Fibroblast of skin of back (primary cell): ENCODE measurements at places on chromosomes 3 and 15.

GRCh38 chr15:66760968-66761725 lies 59.1 kb downstream of the SMAD6 start:
- DNase-seq: no peak

DNA sequence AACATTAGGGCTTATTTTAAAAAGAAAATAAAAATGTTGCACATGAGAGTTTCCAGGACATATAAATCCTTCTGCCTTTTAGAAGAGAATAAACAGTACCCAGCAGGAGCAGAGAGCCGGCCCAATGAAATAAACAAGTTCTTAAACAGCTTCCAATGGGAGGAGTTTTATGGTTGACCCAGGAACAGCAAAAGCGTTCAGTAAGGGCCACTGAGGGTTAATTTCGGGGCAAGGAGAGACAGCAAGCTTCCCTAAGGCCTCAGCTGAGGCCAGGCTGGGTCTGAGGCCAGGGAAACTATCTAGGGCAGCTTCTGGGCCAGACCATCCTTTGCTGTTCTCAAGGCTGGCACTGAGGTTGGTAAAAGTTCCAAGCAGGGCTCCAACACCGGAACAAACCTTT lies 3.4 kb downstream of the PDZRN3 start:
- no peak for DNase-seq

- no peak for DNase-seq
Observed at GRCh38 chr3:191294291-191294690, 34.9 kb upstream of the CCDC50 start.

DNA sequence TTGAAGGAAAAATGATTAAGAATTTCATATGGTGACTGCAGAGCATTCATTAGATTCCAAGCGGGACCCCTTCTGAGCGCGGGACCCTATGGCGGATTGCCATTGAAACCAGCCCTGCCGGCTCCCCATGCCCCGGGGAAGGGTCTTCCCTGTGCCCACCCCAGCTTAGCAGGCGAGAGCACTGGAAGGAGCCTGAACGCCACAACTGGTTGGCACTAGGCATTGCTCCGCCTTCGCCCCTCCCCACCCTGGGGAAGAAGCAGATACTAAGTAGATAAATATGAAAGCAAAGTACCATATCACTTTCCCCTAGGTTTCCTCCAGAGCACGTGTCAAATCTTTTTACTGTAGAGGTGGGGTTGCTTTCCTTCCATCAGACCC lies 70.7 kb downstream of the CYP19A1 start:
- DNase-seq: no peak

DNA sequence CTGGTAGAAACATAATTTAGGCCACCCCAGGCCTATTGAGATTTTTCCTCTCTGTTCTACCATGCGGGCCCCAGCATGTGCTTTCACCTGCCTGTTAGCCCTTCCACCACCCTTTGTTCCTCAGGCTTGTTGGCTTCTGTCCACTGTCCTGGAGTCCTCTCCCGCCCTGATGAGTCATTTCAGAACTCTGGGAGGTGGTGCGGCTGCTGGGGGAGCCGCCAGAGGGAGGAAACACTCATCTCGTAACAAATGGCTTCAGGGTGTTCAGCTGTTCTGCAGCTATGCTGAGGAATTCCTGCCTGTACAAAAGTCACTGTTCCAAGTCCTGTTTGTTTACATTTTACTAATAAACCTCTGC lies 36.3 kb downstream of the LRTM1 start:
- DNase-seq: peak; percentile 98

GRCh38 chr3:36650271-36650671 lies 114.1 kb downstream of the DCLK3 start:
- peak; percentile 91 for DNase-seq

DNA sequence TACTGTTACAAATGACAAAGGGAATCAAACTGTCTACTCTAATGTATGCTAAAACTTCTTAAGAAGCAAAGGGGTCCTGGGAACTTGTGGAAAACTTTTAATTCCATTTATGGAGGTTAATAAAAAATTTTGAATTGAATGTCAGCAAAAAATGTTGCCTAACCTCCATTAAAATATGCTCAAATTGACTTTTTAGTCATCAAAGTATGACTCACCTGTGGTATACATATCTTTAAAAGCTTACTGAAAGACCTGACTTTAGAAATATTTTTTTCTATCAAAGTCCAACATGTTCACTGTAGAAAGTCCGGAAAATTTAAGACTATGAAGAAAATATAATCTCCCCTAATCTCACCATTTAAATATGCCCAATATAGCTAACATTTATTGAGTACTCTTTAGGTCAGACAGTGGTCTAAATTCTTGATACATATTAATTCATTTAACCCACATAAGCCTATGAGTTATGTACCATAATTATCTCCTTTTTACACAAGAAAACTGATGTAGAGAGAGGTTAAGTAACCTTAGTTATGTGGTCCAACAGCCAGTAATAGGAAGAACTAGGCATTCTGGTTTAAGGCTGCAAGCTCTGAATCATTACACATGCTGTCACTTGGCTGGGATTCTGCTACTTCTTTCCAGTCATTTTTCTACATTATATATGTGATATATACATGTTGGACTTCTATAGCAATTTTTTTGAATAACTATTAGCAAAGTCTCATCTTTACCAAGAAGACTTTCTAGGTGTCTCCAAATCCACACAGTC lies 83.6 kb downstream of the PDZRN3 start:
- peak; percentile 49 for DNase-seq

GRCh38 chr3:9185701-9186100 lies 63.7 kb downstream of the SRGAP3 start:
- DNase-seq: no peak

- no peak for DNase-seq
Observed at GRCh38 chr3:48275287-48276027, 34.6 kb downstream of the ZNF589 start.

- no peak for DNase-seq
Observed at GRCh38 chr3:81311321-81311720, 450.1 kb downstream of the GBE1 start.

DNA sequence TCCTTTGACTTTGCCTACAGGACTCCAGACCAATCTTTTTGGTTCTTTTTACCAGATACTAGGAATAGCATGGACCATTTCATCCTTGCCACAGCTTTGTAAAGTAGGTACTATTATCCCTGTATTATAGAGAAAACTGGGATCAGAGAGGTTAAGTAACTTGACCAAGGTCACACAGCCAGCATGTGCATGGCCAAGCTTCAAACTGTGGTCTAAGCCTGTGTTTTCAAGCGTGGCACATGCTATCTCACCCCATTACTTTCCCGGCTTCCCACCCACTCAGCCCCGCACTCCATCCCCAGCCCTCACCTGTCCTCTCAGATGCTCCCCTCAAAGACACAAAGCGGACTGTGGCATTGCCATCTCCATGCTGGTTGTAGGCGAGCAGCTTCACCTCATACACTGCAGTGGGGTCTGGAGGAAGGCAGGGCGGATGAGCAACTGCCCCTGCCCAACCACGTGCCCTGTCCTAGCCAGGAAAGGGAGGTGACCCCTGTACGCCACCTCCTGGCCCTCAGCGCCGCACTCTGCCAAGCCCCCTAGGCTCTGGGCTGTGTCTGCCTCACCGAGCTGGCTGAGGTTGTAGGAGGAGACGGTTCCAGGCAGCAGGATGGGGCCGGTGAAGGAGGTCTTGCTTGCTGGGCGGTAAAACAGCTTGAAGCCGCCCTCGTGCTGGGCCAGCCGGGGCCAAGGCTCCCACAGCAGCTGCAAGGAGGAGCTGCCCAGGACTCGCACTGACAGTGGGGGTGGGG lies 25.7 kb downstream of the RNU5B-1 start:
- no peak for DNase-seq

DNA sequence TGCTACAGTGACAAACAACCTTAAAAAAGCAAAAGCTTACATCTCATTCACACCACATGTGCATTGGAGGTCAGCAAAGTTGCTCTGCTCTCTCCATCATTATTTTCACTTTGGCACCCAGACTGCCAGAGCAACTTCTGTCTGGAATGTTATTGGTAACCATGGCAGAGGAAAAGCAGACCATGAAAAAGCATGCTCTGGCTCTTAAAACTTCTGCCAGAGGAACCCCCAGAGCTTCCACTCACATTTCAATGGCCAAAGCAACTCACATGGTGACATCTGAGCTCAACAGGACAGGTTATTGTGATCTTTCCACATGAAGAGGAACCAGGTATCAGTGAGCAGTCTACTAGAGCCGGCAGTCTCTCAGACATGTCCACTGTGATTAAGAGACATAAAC lies 21.9 kb upstream of the FRMD5 start:
- no peak for DNase-seq

DNA sequence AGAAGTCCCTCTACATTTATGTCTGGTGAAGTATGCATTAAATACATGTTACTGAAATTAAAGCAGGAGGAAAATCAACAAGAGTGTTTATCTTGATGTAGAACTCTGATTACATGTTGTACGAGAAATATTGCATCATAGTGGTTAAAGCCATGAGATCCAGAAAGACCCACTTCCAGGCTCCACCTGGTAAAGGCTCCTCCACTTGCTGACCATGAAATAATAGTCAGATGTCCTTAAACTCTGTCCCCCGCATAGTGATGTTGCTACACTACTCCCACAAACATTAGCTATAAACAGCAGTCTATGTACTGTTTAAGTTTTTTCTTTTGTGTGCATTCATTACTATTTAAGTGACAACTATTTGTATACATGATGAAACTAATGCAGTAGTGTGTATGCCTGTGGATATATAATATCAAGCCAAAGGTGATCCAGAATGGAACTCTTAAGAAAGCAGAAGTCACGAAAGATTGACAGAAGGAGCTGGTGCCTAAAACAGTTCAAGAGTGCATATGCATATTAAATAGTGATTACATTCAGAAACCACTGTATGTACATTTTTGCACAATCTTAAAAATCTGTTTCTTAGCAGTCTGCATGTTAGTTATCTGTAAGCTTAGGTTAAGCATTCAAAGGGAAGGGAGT lies 264.4 kb upstream of the KCNMB2 start:
- no peak for DNase-seq

- peak; percentile 51 for DNase-seq
Observed at GRCh38 chr3:8539419-8539818, 37.8 kb downstream of the LMCD1 start.

DNA sequence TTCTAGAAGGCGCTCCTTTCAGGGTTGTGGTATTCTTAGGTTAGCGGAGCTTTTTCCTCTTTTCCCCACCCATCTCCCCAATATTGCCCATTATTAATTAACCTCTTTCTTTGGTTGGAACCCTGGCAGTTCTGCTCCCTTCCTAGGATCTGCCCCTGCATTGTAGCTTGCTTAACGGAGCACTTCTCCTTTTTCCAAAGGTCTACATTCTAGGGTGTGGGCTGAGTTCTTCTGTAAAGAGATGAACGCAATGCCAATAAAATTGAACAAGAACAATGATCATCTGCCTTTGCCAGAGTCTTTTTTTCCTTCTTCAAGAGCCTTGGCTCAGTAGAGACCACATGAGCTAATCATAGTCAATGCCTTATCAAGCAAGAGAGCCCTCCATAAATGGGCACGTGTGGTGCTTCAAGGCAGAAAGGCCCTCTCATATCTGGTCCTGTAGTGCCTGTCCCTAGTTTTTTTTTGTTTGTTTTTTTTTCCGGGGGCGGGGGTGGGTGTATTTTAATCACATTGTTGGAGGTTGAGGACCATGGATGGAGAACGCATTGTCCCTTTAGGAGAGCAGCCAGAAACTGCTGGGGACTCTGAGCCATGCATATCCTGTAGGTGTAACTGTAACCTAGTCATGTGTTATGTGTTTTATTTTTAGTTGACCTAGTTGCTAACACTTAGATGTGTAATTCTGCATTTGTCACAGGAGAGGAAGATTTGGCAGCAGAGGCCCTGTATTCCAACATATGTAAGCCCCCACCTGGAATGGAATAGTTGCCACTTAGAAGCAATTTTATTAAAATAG lies 64.7 kb upstream of the ACAD9 start:
- DNase-seq: no peak

GRCh38 chr3:151394611-151395010 lies 10.1 kb upstream of the P2RY12 start:
- no peak for DNase-seq

DNA sequence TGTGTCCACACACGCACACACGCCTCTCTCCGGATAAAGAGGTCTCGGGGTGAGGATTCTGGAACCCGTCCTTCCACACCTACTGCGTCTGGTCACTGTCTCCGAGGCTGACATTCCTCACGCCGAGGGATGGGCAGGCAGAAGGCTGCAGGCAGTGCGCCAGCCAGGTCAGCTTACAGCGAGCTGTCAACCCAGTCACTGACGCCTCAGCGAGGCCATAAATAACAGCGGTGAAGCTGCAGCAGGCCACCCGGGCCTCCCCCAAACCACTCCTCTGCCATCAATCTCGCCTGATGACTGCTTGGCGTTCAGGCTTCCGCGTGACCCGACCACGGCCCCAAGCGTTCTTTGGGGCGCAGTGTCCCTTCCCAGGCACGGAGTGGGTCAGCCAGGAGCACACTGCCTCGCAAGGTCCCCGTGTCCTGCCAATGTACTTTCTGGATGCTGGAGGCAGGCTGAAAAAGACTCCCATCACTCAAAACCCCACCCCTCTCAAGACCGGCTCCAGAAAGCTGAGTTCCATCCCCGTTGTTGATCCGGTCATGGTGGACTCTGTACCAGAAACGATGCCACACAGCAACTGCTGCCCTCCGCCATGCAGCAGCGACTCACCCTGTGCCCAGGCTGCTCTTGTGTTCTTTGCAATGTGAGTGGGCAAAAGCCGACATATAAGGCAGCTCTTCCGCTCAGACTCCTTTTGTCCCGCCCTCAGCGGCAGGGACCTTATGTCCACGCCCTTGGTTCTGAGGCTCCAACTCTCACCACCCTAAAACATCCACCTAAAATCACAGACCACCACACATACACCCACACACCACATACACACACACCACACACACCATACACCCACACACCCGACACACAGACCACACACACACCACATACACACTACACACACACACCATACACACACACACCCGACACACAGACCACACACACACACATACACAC lies 27.1 kb downstream of the CPN2 start:
- DNase-seq: peak; percentile 60

DNA sequence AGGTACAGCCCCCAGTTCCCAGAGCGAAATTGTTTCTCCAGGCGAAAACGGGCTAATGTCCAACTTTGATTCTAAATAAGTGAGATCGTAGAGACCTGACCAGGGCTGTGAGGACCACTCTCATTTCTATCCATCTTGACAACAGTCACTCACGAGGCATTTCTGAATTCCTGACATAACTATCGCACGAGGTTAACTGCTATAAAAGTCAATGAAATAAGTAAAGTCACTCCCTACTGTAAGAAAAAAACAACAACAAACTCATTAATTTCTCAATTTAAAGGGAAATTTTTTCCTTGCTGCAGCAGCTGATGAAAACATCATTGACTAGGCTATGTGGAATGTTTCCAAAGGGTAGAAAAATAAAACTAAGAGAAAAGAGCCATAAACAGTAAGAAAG lies 69.1 kb downstream of the GREM1 start:
- DNase-seq: peak; percentile 64

- DNase-seq: no peak
Observed at GRCh38 chr3:126678693-126679317, 23.9 kb upstream of the TXNRD3 start.

GRCh38 chr3:111859061-111859973 lies at the start of gene PHLDB2:
Gene PHLDB2, plus strand, starts transcription at chr3:111859265. Its CDS starts 24,813 bp downstream, at chr3:111884078.
- DNase-seq: peak; percentile 91

DNA sequence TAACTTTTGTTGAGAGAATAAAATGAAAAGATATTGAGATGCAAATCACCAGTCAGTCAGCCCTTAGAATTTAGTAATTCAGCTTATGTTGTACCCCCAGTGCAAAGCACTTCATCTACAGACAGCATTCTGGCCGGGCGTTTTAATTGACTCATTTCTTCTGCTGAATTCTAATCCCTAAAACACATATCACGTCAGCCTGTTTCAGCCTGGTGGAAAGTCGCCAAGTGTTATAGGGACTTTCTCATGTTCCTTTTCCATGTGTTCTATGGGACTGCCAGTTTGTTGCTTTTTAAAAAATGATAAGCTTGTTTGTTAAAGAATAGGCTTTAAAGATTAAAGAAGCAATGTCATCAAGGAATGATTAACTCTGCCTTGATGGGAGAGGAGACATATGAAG lies 169.7 kb upstream of the BFSP2 start:
- peak; percentile 16 for DNase-seq
